ENCODE measurements at places on chromosomes 11 and 22. TPM values are rescaled to one million over a fixed set of nuclear protein-coding genes. Genes with fewer than 3 reads are reported as not detected.

Gene OR2D2
- not detected for polyA plus RNA-seq

Gene SPECC1L
- polyA plus RNA-seq, result 29.8 TPM

Gene TMEM138
- 34.3 TPM for polyA plus RNA-seq

Gene SLC36A4
- polyA plus RNA-seq, result 12.1 TPM

Gene TECTA
- polyA plus RNA-seq, result 0.62 TPM

Gene MS4A15
- not detected for polyA plus RNA-seq

Gene TOMM22
- polyA plus RNA-seq, result 35.8 TPM

Gene XKR3
- not detected for polyA plus RNA-seq

Gene TSPAN4
- polyA plus RNA-seq, result 144 TPM

Gene OR52I2
- polyA plus RNA-seq, result not detected

Gene RFPL2
- polyA plus RNA-seq, result not detected

Gene TSSC4
- polyA plus RNA-seq, result 61.7 TPM

Gene MMP20
- not detected for polyA plus RNA-seq

Gene PACSIN3
- 33.9 TPM for polyA plus RNA-seq

Gene FAM181B
- polyA plus RNA-seq, result 1.7 TPM

Gene PANX2
- polyA plus RNA-seq, result 2.3 TPM

Gene OR5A1
- not detected for polyA plus RNA-seq

Gene DEPDC7
- polyA plus RNA-seq, result 1.3 TPM

Gene VSIG2
- 36.4 TPM for polyA plus RNA-seq

Gene C11orf91
- not detected for polyA plus RNA-seq

Gene ETS1
- polyA plus RNA-seq, result 35.6 TPM

Gene AIFM3
- polyA plus RNA-seq, result 2.8 TPM

Gene CDC42EP2
- polyA plus RNA-seq, result 30.1 TPM

Gene TMEM191C
- 0.80 TPM for polyA plus RNA-seq

Gene CDHR5
- 0.05 TPM for polyA plus RNA-seq

Gene SLC22A25
- not detected for polyA plus RNA-seq

Gene SEC14L6
- polyA plus RNA-seq, result 0.11 TPM

Gene CST6
- polyA plus RNA-seq, result 0.37 TPM

Gene MS4A7
- polyA plus RNA-seq, result 10.8 TPM

Gene OR8D4
- not detected for polyA plus RNA-seq

Gene TRIM29
- 37.5 TPM for polyA plus RNA-seq

Gene IGLL5
- polyA plus RNA-seq, result 1.6 TPM

Gene SLC29A2
- polyA plus RNA-seq, result 2.1 TPM

Gene SYNGR1
- polyA plus RNA-seq, result 54.6 TPM

Gene TSSK2
- 0.25 TPM for polyA plus RNA-seq

Gene KCNJ11
- polyA plus RNA-seq, result 0.34 TPM

Gene KRTAP5-7
- 0.15 TPM for polyA plus RNA-seq

Gene PTPRCAP
- polyA plus RNA-seq, result 5.2 TPM

Gene PHOX2A
- 1.1 TPM for polyA plus RNA-seq

Gene ZC3H7B
- polyA plus RNA-seq, result 42.1 TPM

Gene KIAA1671
- polyA plus RNA-seq, result 13.0 TPM

Gene ELFN2
- 0.05 TPM for polyA plus RNA-seq

Gene MUC5AC
- polyA plus RNA-seq, result not detected

Gene MS4A3
- polyA plus RNA-seq, result 0.08 TPM

Gene PRG3
- polyA plus RNA-seq, result not detected

Gene P4HA3
- polyA plus RNA-seq, result 5.1 TPM

Gene RHOD
- 10.1 TPM for polyA plus RNA-seq

Gene DEUP1
- polyA plus RNA-seq, result not detected

Gene SPON1
- polyA plus RNA-seq, result 71.5 TPM

Gene DGCR6
- 2.2 TPM for polyA plus RNA-seq
